Stimulated activated CD8-positive, alpha-beta memory T cell treated with anti-CD3 and anti-CD28 coated beads, Interleukin-15, amount 100 ng/mL, for 4 hours (primary cell): ENCODE measurements at places on chromosomes 5 and 9.

DNA sequence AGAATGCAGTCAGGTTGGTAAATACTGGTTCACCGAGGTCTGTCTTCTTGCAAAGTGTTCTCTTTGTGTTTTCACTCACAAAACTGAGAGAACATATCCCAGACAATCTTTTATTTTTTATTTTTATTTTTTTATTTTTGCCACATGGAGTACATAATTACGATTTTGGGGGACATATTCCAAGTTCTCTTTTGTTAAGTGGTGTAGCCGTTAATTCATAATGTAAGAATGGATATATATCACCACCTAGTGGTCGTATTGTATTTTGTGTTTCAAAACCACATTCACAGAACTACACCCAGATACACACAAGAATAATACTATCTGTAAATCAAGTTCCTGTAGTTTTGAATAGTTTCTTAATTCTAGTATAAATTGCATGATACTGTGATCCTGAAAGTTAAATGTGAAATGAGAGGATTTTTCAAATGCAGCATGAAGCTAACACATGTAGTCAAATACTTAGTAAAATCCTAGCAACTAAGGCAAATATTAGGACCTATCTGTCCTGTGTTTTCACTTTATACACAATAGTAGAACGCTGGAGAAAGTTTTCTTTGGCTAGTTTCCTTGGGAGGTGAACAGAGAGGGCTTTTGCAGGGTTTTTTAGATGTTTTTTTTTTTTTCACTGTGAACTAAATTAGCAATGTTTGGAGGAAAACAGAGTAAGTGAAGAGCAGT is 92.7 kb downstream of the VCAN start:
- no peak for DNase-seq

GRCh38 chr9:16484744-16485143 is 385.7 kb downstream of the BNC2 start:
- no peak for DNase-seq

DNA sequence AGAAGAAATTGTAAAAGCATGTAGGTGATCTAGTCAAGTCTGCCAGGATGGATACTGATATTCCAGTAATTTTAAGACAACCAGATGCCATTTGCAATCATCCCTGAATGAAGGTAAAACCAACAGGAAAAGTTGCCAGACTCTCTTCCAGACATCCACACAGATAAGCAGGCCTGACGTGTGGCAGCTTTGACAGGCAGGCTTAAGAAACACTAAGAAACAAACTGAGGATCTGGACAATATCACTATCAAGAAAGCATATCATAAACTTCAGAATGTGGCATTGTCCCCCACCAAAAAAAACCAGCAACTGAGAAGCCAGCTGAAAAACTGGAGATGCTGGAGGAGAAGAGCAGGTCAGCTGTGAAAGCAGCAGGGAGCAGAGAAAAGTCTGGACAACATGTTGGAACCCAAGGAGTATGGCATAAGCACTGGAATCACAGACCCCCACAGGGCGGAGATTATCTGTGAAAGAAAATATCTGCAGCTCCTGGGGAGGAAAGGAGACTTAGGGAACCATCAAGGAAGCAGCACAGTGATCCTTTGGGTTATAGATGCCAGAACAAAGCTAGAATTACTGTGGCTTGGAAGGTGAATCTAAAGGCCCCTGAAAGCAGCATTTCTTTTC is 307.0 kb downstream of the CWC27 start:
- DNase-seq, result no peak

DNA sequence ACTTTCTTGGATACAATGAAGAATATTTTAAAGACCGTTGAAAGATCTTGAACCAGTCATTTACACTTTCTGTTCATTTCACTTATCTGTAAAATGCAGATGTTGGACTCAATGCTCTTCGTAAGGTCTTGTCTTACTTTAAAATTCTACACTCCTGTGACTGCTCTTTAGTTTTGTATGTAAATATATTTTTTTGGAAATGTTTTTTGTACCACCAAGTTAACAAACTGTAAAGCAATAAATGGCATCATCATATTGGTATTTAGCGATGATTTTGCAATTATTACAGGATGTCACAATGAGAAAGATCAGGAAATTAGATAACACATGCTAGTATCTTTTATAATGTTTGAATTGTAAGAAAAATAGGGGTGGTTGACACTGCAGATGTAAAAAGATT is 80.8 kb upstream of the GNAQ start:
- DNase-seq, result no peak

GRCh38 chr9:7509576-7510145 is 289.9 kb downstream of the DMAC1 start:
- DNase-seq, result no peak

- DNase-seq, result no peak
Observed at GRCh38 chr5:98785244-98785643, 11.8 kb downstream of the RGMB start.

- no peak for DNase-seq
Observed at GRCh38 chr9:128551657-128552152, 682 bp upstream of the SPTAN1 start.

DNA sequence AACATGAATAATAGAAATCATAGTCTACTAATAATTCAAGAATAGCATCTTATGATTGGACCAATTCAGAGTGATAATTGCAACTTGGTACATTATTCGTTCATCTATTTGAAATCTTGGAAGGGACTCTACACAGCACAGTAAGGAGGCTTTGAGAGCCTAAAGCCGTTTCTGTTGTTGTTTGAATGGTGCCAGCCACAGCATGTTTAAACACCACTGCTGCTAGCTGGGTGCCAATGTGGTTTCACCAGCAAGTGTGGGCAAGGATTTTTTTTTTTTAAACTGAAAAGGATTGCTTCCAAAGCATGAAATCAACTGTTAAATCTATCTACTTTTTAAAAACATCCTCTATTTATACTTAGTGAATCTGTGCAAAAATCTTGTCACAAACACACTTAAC is 253.9 kb upstream of the MAP3K1 start:
- DNase-seq, result no peak

GRCh38 chr9:130451509-130452388 is 7.0 kb downstream of the ASS1 start:
- no peak for DNase-seq

GRCh38 chr5:127330116-127330515 is 39.5 kb downstream of the MEGF10 start:
- no peak for DNase-seq

GRCh38 chr5:174436750-174437149 is 287.6 kb upstream of the MSX2 start:
- no peak for DNase-seq

- DNase-seq, result no peak
Observed at GRCh38 chr9:114434878-114435311, 47.1 kb upstream of the AKNA start.
